ENCODE measurements at places on chromosomes 16 and 17.

GRCh38 chr16:14071576-14072271, 605 bp downstream of the MRTFB start:
- no peak for DNase-seq

GRCh38 chr17:17385491-17385890, 82.3 kb downstream of the NT5M start:
- no peak for DNase-seq

- DNase-seq, result no peak
Observed at GRCh38 chr16:78895681-78896080, 704.9 kb downstream of the MAF start.

DNA sequence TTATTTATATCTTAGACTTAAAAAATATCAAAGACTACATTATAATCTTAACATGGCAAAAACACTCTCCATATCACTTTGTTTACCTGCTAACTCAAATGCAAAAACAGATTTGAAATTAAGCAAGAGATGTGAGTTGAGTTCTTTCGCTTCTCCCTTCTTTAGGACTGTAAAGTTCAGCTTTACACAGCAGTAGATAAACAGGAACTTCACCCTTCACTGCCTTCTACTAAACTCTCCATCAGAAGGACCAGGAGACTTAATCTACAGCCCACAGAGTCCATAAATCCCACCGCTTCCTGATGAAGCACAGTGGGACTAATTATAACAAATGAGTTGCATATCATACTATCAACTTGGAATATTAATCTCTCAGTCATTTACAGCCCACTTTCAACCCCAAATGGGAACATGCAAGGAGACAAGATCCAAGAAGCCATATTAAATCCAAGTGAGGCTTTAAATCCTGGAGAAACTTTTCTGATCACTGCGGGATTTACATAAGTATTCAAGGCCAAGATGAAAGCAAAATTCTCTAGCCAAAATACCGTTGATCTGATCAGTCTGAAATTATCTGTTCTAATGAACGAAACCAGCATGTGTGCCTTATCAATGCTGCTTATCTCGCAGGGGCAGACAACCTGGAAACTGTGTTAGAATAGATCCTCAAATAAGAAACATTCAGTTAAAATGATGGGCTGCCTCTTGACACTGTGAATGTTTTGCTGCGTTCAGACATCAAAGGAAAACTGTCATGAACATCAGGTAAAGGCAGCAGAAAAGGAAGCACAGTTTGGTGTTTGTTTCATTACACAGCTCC, 1.6 kb downstream of the AMFR start:
- DNase-seq, result no peak

GRCh38 chr16:69522732-69523404, 42.9 kb upstream of the NFAT5 start:
- no peak for DNase-seq

DNA sequence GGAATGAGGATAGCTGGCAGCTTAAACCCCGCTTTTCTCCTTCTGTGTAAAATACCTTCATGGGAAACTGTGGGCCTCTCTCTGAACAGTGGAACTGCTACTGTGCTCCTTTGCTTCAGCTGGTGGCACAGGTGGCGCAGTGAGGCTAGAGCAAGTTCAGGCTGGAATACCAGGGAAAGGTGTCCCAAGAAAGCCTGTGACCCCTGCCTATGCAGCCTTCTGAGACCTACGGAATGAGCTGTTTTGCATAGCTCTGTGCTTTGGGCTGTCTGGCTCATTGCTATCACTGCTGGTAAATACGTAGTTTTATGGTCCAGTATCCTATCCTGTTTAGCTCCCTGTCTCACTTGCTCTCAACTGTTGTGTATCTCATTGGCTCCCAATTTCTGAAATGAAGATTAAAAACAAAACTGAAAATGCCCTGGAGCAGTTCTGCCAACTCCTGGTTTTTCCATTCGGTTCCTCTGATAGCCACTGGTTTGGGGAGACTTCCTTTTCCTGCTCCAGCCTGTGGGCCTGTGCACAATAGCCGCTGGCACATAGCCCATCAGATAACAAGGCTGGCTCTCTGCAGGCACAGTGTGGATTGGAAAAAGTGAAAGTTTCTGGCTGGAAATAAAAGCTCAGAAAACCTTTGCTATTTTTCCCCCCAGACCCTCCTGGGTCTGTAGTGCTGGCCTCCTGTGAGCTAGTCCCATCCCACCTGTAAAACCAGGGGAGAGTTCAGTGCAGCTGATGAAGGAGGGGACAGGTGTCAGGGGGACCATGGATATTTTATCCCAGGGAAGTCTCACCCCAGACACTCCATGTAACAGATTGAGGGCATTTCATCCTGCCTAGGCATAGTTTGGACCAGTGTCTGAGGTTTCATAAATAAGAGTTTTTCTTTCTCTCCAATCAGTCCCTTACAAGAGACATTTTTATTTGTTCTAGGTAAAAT, 24.0 kb downstream of the LIMD2 start:
- no peak for DNase-seq

Measured in stimulated activated CD4-positive, alpha-beta T cell treated with anti-CD3 and anti-CD28 coated beads, TNF-alpha, amount 100 ng/mL, for 24 hours (primary cell).